GM10248 (cell line): ENCODE measurements at places on chromosomes 7 and 10.

- peak; percentile 23 for DNase-seq
Measured at GRCh38 chr7:141074162-141074991, 513 bp downstream of the TMEM178B start.

DNA sequence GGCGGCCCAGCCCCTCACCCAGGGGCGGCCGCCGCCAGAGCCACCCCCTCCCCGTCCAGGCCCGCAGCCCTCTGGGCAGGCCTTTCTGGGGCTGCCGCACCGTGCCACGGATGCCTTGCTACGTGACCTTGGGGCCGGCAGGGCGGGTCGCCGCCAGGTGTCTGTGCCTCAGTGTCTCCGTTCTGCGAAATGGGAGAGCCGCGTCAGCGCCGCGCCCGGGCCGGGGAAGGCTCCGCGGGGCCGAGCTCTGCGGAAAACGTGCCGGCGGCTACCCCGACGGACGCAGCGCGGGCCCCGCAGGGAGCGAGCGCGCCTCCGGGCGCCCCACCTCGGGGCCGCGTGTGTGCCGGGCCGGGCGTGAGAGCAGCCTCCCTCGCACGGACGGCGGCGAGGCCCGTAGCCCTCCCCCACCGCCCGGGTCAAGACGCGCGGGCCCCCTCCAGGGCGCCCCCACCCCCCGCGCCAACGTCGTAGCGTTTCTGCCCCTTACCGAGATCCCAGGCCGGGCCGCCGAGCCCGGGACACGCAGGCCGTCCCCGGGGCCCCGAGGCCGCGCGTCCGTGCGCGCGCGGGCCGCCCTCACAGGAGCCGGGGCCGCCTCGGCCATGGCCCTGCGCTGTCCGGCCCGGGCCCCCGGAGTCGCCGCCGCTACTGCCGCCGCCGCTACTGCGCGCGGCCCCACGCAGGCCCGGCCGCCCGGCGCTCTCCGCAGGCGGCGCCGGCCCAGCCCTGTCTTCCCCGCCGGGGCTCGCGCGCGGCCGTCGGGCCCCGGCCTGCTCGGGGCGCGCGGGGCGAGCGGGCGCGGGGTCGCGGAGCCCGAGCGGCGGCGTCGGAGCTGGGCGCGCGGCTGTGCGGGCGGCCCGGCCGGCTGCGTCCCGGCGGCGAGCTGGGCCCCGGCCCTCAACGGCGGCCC is 1.1 kb downstream of the ZNF777 start:
- peak; percentile 66 for DNase-seq

DNA sequence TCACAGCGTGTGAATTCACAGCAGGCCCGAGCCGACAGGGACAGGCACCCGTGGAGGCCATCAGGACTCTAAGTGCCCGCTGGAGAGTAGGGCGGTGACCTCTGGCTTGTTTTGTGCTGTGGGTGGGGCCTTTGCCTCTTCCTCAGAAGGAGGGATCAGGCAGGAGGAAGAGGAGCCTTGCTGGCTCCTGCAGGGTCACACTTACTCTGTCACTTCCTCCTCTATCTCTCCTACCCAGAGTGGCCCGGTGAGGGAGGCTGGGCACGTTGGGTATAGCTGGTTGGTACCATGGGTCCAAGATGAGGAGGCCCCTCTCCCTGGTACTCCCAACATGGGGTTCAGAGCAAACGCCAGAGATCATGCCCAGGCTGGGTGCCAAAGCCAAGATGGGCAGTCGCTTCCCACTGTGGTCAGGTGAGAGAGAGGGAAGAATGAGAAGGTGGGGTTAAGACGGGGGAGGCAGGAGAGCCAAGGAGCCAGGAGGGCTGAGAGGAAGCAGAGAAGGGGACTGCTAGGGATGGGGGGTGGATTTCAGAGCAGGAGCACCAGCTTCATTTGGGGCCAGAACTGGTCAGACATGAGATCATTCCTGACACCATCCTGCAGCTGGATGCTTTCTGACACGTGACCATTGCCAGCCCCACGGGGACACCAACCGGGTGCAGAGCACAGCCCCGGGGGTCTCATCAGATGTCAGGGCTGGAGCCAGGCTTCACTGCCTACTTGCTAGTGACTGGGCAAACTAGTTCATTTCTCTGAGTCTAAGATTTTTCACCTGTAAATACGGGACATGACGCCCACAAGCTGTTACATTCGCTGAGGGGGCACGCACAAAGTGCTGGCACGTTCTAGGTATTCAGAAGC is 54.8 kb upstream of the CACUL1 start:
- DNase-seq = no peak

GRCh38 chr7:140153666-140154161 is 23.1 kb downstream of the KDM7A start:
- DNase-seq = peak; percentile 39

DNA sequence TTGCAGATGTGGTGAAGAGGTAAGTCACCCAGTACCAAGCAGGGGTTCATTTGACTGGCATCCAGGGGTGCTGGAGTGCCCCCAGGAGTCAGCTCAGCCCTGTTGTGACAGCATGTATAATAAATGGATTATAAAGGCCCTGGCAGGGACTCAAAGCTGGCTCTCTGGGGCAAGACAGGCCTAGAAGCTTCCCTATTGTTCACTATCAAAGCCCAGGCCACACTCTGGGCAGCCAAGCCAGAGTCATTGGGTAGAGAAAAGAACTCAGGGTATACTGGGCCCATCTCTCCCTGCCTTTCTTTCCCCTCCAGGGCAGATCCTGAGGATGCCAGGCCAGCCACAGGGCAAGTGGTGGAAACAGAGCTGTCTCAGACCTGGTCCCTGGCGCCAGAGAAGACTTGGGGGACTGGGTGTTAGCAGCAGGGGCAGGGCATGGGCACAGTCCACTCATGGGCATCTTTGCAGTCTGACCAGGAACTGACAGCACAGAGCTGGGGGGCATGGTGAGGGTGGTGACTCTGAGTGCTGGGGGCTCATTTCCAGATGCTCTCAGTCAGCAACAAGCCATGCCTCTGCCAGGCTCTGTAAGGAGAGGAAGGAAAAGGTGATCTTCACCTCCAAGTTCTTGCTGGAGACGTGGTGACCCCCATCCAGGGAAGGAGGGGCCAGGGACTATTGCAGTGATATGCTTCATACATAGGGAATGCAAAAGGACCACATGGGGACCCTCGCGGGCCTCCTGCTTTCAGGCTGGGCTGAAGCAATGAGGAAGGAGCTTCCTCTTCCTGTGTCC is 11.7 kb downstream of the RBP3 start:
- no peak for DNase-seq

DNA sequence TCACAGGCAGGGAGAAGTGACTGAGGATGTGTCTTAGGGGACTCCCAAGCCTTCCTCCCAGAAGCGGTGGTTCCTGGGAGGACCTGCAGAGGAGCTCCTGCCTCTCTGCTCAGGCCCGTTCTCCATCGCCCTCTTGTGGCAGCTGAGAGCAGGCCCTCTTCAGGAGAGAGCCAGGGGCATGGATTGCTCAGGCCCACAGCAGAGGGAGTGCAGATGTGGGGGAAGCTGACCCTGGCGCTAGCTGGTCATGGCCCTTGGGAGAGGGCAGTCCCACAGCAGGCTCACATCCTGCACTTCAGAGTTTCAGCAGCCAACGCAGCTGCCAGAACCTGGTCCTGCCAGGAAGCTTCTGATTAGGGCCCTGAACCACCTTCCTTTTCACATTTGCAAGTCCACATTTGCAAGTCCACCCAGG is 94.8 kb upstream of the TARP start:
- DNase-seq = peak; percentile 67

- no peak for DNase-seq
Measured at GRCh38 chr10:16907687-16908086, 90.5 kb upstream of the RSU1 start.

- DNase-seq = no peak
Measured at GRCh38 chr10:70455213-70455630, 13.7 kb upstream of the NODAL start.

GRCh38 chr7:77318019-77318418 is 98.1 kb downstream of the GSAP start:
- no peak for DNase-seq

DNA sequence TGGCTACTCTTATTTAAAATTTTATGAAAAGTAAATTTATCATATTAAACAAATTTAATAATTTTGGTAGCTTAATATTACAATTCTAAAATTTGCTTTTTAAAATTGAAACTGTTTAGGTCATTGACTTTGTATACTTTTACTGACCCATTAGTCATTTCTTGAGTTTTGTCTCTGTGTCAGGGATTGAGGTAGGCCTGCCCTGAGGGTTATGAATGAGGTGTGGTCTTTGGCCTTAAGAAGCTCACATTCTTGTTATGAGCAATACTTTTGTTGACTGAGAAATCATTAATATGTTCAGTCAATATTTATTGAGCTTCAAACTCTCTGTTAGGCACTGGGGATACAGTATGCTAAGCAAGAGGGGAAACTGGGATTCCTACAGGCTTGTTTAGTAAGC is 47.0 kb upstream of the RPA3 start:
- peak; percentile 37 for DNase-seq

GRCh38 chr10:48414778-48415177 is 108.3 kb downstream of the MAPK8 start:
- no peak for DNase-seq

GRCh38 chr10:102468683-102469082 is 17.3 kb upstream of the C10orf95 start:
- DNase-seq = no peak

DNA sequence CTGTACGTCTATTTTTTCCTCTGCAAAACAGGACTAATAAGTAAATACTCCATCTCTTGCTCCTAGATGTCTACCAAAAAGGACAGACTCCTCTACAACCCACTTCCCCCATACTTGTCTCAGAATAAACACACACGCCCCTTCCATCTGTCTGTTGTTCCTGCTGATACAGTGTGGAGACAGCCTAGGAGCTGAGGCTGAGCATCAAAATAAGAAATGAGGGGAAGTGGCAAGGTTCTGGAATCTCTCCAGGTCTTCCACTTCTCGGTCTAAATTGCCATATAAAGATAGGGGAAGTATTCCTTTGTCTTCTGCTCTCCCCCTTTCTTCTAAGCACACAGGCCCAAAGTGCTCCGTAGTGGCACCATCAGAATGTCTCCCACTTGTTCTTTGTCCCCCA is 30.8 kb upstream of the VSIR start:
- DNase-seq = no peak

DNA sequence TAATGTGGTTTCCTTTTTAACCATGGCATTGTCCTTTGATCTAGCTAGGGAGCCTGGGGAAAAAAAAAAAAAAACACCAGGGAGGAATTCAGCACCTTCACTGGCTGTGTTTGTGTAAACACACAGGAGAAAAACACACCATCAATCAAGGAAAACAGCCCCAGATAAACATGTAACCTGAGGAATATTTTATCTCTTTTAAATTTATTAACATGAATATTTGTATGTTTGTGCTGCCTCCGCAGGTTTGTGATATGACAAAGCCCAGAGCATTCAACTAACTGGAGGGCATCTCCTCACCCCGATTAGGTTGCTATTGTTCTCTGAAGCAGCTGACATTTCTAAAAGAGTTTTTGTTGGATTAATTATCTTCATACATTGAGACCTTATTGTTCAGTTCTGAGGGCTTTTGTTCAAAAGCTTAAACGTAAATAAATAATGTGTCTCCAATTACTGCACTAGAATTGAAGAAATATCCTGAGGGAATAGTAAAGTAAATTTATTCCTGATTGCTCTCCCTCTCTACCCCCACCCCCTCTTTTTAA is 89.4 kb upstream of the SEMA3E start:
- DNase-seq = no peak

DNA sequence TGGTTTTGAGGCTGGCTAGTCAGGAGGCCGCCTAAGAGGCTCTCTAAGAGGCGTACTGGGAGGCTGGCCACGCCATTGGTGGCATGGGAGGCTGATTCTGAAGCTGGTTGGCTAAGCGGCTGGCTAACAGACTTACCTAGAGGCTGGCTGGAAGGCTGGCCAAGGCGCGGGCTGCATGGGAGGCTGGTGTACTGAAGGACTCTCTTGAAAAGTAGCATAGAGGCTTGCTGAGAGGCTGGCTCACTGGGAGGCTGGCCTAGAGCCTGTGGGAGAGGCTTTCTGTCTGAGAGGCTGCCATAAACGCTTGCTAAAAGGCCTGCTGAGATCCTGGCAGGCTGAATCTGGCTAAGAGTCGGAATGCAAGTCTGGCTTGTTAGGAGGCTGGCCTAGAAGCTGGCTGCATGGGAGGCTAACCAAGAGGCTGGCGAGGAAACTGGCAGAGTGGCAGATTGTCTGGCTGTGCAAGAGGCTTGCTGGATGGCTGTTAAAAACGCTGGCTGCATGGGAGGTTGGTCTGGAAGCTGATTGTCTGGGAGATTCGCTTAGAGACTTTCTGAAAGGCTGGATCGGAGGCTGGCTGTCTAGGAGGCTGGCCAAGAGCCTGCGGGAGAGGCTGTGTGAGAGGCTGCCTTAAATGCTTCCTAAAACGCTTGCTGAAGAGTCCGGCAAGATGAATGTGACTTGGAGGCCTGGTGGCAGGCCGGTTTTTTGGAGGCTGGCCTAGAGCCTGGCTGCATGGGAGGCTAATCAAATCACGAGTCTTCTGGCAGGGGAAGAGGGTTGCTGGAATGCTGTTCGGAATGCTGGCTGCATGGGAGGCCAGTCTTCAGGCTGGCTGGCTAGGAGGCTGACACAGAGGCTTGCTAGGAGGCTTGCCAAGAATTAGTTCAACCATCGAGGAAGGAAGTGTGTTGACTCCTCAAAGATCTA is 134.2 kb downstream of the OR13A1 start:
- no peak for DNase-seq

- peak; percentile 31 for DNase-seq
Measured at GRCh38 chr7:129401967-129402860, 32.0 kb upstream of the STRIP2 start.

GRCh38 chr10:113177156-113177935 is 227.3 kb downstream of the TCF7L2 start:
- no peak for DNase-seq

- no peak for DNase-seq
Measured at GRCh38 chr7:137870684-137871083, 23.9 kb upstream of the DGKI start.

DNA sequence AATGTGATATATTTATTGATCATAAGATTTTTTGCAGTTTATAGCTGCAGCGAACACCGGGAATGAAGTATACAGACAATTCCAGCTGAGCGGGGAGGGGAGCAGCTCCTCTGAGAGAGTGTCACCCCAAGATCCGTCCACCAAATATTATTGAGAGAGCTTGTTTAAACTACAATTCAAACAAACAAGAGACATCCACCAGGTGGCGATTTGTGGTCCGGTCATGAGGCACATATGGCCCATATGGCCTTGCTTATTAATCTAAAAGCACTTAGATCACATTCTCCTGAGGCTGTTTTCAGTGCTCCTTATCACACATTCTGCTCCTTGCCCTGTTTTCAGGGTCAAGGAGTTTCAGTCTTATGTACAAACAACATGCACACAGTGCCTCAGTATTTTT is 83.1 kb downstream of the THSD7A start:
- DNase-seq = no peak

DNA sequence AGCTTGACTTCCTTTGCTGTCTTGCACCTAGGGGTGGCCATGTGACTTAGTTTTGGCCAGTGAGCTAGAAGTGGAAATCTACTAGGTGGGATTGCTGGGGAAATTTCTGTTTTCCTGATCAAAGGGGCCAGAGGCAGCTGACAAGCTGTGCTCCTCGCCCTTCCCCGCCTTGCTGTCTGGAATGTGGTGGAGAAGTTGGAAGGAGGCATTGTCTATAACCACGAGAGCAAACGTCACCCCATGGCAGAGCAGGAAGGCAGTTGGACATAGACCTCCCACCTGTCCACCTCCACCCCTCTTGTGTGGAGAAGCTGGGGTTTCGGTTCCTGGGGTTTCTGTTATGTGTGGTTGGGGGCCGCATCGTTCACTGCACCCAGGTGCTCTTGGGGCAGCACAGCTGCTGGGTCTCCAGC is 7.3 kb downstream of the SFRP5 start:
- no peak for DNase-seq
